ENCODE measurements at places on chromosomes 13 and 19.

GRCh38 chr19:54436031-54436523 lies 12.9 kb upstream of the LENG8 start:
- no peak for DNase-seq

- peak; percentile 80 for DNase-seq
Measured at GRCh38 chr19:6580313-6580712, 10.6 kb downstream of the CD70 start.

DNA sequence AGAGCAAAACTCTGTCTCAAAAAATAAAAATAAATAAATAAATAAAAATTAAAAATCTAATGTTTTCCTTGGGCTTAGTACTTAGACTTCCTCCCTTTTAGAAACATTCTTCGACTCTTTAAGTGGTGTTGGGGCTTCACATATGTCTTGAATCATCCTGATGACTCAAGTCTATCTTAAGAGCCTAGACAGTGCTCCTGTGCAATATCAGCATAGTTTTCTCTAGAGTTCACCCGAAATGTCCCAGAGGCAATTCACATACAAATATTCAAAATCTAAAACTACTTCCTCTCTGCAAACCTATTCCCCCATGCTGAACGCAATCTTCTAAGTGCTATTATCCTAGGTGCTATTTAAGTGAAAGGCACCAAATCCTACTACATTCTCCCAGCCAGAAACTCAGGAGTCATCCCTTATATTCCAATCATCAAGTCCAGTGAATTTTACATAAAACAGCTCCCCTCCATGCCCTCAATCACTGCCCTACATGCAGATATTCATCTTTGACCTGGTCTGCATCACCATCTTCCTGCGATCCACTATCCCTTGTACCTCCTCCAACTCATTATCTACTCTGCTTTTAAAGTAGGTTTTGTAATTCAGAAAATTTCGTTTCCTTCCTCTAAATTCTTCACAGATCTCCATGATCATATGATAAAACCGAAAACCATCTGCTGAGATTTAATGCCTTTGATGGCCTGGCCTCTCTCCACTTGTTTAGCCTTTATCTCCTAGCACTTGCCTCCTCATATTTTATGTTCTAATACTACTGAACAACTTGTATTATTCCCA lies 102.7 kb downstream of the ELF1 start:
- no peak for DNase-seq

- no peak for DNase-seq
Measured at GRCh38 chr13:46712524-46712923, 84.4 kb downstream of the ESD start.

GRCh38 chr19:10642473-10643171 lies 11.5 kb upstream of the ILF3 start:
- no peak for DNase-seq

DNA sequence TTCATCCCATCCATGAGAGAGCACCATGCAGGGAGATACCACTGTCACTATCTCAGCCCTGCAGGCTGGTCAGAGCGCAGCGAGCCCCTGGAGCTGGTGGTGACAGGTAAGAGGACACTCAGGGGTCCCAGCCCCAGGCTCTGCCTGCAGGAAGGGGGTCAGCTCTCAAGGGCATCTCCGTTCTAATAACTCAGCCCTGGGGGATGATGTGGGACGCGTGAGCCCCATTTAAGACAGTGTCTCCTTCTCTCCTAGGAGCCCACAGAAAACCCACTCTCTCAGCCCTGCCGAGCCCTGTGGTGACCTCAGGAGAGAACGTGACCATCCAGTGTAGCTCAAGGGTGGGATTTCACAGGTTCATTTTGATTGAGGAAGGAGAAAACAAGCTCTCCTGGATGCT lies 15.5 kb upstream of the KIR3DL3 start:
- DNase-seq = no peak

DNA sequence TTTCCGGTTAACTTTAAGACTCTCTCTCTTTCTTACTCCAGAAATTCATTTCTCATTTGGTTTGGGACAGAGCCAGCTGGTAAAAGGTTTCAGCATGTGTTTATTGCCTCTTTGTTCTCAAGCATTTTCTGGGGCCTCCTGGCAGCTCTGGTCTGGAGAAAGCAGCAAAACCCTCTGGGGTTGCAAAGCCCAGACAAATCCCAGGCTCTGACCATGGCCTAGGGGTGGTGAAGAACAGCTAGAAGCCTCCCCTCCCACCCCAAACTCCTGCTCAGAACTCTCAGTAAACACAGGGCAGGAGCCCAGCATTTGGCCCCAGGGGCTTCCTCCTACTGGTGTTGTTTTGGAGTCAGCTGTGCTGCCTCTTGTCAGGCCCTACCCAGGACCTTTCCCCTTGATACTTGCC lies 124.2 kb upstream of the SERP2 start:
- DNase-seq = no peak

- DNase-seq = no peak
Measured at GRCh38 chr13:22126433-22127021, 455.7 kb downstream of the FGF9 start.

GRCh38 chr13:102868366-102868936 lies 22.6 kb downstream of the ERCC5 start:
- no peak for DNase-seq

GRCh38 chr19:38155453-38155852 lies 68.6 kb downstream of the DPF1 start:
- DNase-seq = no peak

- DNase-seq = no peak
Measured at GRCh38 chr19:31610018-31610417, 260.8 kb upstream of the TSHZ3 start.

DNA sequence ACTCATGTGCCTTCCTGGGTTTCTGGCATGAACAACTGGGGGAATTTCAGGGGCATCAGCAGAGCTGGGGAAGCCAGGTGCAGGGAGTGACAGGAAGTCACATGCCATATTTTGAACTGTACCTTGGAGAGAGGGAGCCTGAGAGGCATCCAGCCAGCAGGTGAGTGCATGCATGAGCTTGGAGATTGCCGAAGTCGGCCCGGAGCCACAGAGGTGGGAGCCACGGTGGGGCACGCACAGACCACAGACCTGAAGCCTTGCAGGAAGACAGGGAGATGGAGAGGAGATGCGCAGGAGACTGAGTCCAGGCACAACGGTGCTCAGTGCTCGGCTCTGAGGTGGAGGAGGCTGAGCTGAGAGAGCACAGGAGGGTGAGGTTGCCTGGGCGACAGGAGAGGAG lies 55.1 kb downstream of the CDADC1 start:
- DNase-seq = no peak

GRCh38 chr13:34671137-34671536 lies 270.9 kb upstream of the NBEA start:
- no peak for DNase-seq

DNA sequence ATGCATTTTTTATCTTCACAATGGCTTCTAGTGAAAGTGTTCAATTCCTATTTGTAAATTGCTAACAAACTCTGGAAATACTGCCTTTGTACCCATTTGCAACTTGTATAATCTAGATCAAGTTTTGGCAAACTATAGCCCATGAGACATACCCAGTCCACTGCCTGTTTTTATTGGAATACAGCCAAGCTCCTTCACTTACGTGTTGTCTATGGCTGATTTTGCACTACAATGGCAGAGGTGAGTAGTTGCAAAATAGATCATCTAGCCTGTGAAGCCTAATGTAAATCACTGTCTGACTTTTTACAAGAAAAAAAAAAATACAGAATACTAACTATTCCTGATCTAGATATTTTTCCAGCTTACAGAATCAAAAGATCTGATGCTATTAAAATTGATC lies 37.1 kb downstream of the DZIP1 start:
- peak; percentile 48 for DNase-seq

DNA sequence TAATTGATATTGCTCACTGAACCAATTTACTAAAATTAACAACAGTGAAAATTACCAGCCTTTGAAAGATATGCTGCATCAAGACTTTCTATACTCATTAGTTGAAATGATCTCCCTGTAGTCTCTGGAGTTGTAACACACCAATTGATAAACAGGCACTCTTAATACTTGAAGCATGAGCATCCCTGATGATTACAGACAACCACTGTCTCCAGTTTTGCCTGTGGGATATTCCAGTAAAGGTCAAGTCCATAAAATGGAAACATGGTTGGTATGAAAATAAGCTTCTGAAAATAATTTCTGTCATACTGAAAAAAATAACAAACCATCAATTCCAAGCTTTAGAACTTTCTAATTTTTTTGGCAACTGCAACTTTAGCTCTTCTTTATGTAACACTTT lies 405.8 kb downstream of the SPRY2 start:
- no peak for DNase-seq

DNA sequence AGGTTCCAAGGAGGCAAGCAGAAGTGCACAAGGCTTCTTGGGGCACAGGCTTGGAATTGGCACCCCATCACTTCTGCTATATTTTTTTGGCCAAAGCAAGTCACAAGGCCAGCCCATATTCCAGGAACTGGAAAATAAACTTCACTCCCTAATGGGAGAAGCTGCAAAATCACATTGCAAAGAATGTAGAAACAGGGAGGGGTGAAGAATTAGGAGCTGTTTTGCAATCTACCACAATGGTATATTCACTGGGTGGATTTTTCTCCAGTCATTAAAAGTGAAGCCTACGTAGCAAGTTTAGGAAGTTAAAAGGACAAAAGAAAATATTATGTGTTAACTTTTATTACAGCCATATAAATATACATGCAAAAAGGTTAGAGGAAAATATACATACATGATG lies 464.8 kb downstream of the COG6 start:
- no peak for DNase-seq

GRCh38 chr13:57128909-57129308 lies 11.8 kb upstream of the PRR20A start:
- DNase-seq = no peak

DNA sequence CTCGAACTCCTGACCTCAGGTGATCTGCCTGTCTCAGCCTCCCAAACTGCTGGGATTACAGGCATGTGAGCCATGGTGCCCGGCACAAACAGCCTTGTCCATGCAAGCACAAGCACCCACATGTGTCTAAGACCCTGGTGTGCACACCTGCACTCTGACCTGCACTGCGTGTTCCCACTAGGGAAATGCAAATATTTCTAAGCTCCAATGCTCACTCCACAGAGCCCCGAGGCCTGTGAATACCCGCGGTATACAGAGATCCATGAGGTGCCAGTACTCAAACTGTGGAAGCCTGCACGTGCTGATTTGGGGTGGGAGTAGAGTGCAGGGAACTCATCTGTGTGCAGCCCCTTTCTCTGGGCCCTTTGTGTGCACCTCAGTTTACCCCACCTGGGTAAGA lies 14.7 kb downstream of the GADD45B start:
- no peak for DNase-seq

GRCh38 chr19:19405971-19406877 lies 749 bp downstream of the GATAD2A start:
- DNase-seq = peak; percentile 26

DNA sequence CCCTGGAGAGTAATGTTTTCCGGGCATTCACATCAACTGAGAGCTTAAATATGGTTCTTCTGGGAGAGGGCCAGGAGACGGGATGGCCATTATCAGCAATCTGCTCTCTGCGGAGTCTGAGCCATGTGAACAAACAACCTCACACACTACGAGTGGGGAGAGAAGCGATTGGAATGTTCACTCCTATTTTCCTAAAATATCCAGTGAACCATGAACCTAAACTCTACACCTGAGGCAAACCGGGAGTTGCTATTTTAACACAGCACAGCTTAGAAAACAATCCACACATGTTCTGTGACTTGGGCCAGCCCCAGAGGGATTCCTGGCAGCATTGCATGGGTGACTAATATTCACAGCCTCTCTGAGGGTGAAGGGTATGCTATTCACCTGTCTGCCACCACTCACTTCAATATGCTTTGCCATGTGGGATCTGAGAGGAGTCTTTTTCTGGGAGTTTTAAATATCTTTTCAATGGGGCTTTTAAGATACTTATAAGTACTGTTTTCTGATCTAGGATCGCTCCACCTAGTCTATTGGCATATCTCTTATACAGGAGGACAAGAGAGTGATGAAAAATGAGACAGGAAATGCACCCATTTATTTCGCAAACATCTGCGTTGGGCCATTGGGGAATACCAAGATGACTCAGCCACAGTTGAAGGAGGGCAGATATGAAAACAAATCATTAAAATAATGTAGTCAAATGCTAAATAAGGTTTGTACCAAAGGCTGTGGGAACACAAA lies 72.6 kb upstream of the SERP2 start:
- peak; percentile 92 for DNase-seq
